ENCODE measurements at places on chromosomes 7 and 10.

DNA sequence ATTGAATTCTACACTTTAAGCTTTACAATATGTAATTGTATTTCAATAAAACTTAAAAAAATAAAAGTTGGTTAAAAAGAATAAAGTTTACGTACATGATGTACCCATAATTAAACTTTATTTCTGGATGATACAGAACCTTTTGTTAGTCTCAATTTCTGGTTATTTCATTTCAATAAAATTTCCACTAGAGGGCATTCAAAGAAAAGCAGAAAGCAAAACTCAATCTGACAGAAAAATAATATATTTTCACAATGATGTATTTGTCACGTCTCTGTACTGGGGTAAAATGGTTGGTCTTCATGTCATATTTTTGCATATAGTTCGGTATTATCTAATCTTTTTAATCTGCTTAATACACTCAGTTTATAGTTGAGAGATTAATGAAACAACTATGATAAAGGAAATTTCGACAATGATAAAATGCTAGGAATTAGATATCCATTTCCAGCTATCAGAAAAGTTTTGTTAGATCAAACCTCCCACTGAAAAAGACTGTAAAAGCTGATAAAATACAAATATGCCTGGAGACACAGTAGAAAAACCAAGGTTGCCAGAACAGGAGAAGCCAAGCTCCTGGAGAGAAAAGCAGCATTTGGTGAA is 27.4 kb downstream of the ASZ1 start:
- peak; percentile 65 for DNase-seq

DNA sequence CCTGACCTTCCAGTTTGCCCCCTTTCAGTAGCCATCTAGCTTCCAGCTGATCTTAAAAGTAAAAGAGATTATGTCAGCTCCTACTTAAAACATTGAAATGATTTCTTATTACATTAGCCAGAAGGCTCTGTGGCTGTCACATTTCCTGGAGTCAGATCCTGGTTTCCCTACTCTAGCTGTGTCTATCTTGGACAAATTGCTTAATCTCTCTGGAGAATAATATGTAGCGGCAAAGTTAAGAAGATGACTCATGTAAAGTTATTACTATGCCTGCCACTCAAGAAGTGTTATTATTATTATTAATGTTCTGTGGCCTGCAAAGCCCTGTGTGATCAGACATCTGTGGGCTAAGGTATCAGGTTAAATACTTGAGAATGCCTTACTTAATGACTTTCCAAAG is 107.2 kb downstream of the RUNDC3B start:
- DNase-seq, result no peak

DNA sequence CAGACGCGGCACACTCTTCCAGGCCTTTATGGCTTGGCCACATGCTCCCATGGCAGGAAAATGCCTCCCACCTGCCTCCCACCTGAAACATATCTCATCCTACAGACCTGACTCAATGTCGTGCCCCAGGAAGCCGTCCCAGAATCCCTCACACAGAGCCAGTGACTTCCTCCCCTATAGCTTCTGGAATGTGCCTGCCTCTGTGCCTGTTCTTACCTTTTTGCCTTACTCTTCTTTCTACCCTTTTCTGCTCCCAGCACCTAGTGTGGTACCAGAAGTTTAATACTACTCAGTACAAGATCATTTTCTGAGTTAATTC is 123.9 kb upstream of the STK17A start:
- DNase-seq, result no peak

- DNase-seq, result no peak
Measured at GRCh38 chr10:132945894-132946255, 3.5 kb upstream of the CFAP46 start.

DNA sequence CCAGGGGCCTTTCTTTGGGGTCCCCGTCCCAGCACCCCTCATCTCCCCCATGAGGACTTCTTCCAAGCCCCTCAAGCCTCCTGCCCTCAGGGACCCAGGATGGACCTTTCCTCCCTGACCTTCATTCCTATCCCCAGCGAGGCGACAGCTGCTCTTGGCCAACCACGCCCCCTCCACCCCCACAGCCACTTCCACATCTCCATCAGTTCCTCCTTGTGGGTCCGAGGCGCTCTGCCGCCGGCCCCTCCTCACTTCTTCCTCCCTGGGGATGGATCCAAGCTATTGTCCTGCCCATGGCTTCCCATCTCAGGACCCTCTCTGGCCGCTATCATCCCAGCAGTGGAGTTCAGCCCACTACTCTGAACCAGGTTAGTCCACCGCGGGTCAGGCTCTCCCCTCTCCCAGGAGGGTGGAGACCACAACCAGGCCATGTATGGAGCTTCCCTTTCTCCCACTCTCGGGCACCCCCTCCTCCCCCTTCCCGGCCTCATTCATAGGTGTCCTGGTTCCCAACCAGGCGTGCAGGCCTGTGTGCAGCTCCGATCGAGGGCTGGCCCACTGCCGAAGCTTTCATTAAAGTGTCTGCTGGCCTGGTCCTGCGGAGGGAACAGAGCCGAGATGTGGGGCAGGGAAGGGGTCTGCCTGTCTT is 1.7 kb upstream of the SH2B2 start:
- peak; percentile 72 for DNase-seq

- no peak for DNase-seq
Measured at GRCh38 chr10:77823811-77824542, 102.6 kb downstream of the DLG5 start.

DNA sequence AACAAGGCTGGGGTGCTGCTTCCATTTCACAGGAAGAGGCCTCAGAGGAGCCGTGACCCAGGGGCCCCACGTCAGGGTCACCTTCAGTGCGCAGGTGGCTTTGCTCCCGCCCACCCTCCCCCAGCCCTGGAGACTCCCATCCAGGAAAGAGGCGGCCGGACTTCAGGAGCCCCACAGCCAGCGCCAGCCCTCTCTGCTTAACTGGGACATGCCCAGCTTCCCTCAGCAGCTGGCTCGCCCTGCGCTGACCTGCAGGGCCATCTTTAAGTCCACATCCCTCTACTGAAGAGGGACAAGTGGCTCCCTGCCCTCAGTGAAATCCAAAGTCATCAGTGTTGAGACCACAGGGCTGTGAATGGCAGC is 141.9 kb upstream of the PPP2R2D start:
- DNase-seq, result no peak

DNA sequence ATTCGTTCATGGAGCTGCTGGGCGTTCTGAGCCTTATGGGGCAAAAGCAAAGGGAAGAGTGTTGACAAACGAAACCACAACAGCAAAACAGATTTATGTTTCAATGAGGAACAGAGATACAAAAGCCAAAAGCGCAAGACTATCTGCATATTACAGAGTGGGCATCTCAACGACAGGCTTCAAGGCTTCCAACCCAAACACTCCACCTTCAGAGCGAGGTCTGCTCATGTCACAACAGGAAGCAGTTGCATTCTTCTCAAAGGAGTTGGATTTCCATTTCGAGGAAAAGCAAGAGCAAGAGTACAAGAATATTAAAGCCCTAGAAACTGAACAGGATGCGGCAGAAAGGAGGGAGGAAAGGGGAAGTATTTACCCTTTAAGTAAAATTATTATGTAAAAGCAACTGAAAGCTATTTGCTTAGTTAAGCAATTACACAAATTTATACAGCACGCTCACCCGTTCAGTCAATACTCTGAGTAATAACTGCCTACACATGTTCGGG is 189.3 kb downstream of the ELMO1 start:
- peak; percentile 58 for DNase-seq

GRCh38 chr10:86521678-86522509 is at the start of gene WAPL:
Gene WAPL, minus strand, starts transcription at chr10:86521792. Its CDS starts 3,723 bp downstream, at chr10:86518069.
- DNase-seq, result peak; percentile 97

- no peak for DNase-seq
Measured at GRCh38 chr7:27032839-27033238, 63.0 kb downstream of the HOXA1 start.

DNA sequence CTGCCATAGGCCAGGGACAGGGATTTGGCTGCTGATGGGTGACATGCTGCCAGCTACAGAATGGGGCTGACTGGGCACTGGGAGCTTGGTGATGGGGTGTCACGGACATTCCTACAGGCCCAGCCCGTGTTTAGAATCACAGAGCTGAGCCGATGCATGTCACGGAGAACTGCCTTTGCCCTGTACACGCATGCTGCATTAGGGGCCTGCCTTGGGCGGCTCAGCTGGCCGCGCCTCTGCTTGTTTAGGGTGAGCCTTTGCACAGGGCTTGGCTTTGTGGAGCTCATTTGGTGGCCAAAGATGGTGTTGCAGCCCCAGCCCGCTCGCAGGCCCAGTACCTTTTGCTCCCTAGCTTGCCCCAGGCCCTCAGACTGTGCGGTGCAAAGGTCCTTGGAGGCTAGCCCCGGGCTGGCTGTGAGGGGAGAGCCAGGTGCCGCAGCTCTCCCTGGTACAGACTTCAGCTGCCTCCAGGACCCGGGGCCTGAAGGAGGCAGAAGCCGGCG is 108.4 kb upstream of the BTBD16 start:
- no peak for DNase-seq

- no peak for DNase-seq
Measured at GRCh38 chr7:151313857-151314256, 27.8 kb upstream of the NUB1 start.

DNA sequence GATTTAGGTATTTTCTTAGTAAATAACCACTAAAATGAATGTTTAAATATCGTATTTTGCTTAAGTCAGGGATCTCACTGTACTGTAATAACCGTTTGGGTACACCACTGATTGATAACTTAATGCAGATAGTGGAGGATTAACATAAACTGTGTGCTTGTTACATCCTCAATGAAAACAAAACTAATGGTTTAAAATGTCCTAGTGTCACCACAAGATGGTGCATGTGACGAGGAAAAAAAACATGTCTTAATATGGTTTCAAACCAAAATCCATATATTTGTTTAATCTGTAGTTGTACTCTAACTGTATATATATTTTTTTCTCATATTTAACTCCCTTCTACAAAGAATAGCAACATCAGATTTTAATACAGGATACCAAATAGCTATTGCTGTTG is 19.2 kb downstream of the ARMC10 start:
- no peak for DNase-seq

DNA sequence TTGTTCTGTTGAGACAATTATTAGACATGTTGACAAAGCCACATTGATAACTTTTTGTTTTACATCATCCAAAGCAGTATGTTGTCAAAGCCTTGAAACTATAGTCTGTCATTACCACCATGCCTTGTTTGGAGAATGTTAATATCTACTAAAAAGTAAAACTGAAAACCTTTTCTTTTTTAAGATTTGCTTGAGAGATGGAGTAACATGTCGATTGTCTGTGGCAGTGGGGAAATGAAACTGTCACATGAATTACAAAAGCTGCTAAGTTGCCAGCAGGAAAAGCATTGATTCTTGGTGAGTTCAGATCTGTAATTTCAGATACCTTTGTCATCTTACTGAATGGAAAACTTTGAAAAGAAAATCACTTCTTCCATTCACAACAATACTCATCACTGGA is 69.1 kb downstream of the TFPI2 start:
- DNase-seq, result no peak

DNA sequence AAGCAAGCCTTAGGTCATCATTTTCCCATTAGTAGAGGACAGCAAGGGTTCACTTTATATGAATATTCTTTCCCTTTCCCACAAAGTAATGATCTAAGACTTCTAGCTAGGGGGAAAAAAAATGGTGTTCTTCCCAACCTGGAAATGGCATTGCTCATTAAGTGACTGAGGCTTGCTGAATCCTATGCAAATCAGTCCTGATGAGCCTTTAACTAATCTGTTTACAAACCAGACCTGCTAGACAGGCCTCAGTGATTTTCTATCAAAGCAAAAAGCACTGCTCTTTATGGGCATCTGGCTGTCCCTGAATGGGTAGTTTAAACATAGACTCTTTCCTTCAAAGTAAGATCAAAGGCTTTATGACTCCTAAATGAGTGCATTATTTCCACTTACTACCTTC is 146.3 kb downstream of the HIBADH start:
- DNase-seq, result no peak

GRCh38 chr7:133931053-133931452 is 196.1 kb upstream of the LRGUK start:
- no peak for DNase-seq

- DNase-seq, result no peak
Measured at GRCh38 chr7:4058158-4058557, 623.9 kb upstream of the FOXK1 start.

- no peak for DNase-seq
Measured at GRCh38 chr7:10237306-10237705, 736.4 kb upstream of the PHF14 start.

GRCh38 chr7:24370541-24370940 is 86.6 kb downstream of the NPY start:
- DNase-seq, result no peak

GRCh38 chr7:108838198-108838597 is 268.5 kb downstream of the DNAJB9 start:
- no peak for DNase-seq

- no peak for DNase-seq
Measured at GRCh38 chr7:30057741-30058140, 29.5 kb downstream of the PLEKHA8 start.

- peak; percentile 74 for DNase-seq
Measured at GRCh38 chr7:127822822-127823508, 171.0 kb downstream of the SND1 start.

DNA sequence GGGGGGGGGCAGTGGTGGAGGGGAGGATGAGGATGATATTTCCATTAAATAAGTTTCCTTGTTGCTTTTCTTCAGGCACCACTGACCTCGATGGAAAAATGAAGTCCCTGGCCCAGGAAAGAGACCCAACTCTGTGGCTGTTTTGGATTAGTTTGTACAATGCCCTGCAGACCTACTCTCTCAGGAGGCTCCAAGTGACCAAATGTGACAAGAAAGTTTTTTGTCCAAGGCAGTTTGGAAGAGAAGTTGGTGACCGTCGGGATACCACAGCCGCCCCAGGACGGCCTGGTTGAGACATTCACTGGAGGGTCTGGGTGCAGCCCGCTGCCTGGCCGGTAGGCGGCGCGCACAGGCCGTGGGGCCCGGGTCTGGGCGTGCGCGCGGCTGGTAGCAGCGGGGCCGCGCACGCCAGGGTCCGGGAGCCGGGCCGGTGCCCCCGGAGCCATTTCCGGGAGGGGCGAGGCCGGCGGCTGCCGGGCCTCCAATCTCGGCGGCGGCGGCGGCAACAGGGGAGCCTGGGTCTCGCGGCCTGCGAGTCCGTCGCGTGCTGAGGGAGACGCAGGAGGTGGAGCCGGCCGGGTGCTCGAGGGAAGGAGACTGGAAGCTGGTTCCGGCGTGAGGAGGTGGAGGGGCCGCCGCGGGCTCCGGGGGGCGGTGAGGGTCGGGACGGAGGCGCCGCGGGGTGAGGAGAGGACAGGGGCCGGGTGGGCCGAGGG is at the start of gene SGPL1:
Gene SGPL1 (plus strand): TSS at position 445 of the 716 bp plus-strand sequence. CDS start 906 bp downstream, outside the sequence.
- DNase-seq, result peak; percentile 87

All from Kasumi-1 (cell line).